NCI-H1417 treated with DMSO at 0.1 percent for 48 hours (cell line): ENCODE measurements at places on chromosomes 3 and 15.

DNA sequence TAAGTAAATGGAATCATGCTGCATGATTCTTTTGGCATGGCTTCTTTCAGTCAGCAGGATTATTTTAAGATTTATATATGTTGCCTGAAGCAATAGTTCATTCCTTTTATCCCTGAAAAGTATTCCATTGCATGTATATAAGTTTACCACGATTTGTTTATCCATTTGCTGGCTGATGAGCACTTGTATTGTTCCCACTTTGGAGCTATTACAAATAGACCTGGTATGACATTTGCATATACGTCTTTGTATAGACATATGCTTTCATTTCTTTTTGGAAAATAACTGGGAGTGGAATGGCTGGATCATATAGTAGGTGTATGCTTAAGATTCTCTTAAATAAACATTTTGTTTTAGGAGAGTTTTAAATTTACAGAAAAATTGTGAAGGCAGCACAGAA, 79.3 kb upstream of the CBLB start:
- no peak for DNase-seq

DNA sequence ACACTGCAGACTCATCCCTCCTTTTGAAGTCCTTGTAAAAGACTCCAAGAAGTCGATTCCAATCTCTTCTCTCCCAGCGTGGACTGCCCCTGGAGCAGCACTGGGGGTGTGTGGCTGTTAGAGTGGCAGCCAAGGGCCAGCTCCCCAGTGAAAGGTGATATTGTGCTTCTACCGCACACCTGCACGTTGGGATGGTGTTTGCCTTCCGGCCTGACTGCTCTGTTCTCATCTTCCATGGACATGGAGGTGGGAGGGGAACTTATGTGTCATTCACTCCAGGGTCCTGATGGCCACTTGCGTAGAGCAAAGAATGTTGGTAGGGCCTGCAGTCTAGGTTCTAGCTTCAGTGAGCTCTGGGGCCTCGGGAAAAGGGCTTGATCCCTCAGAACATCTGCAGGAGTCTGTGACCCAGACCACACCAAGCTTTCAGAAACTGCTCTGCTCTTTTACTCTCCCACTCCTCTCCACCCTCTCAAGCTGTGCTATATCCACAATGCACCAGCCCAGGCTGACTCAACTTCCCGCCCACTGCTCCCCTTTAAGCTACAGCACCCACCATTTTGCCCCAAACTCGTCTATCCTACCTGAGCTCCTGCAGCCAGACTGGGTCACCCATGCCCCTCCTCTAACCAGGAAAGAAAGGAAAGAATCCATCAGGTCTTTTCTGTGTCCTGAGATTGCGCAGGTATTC, 31.3 kb downstream of the LIPC start:
- DNase-seq = no peak

GRCh38 chr3:35184775-35185174, 454.6 kb upstream of the ARPP21 start:
- DNase-seq = no peak

GRCh38 chr15:95503107-95503506, 827.4 kb upstream of the NR2F2 start:
- DNase-seq = no peak

DNA sequence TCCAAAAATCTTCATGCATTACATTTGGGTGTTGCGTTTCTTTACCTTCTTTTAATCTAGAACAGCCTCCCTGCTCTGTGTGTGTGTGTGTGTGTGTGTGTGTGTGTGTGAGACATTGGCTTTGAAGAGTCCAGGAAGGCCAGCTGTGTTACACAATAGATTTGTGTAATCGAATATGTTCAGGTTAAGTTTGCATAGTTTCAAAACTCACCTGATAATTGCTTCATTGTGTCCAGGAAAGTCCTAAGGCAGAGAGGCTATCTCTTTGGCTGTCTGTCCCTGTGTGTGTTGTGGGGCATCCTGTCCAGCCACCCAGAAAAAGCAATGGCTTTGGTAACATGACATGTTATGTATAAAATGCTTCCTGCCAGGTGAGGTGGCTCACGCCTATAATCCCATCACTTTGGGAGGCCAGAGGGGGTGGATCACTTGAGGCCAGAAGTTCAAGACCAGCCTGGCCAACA, 37.5 kb downstream of the ZNF710 start:
- DNase-seq = no peak

GRCh38 chr3:171648069-171648468, 162.2 kb downstream of the PLD1 start:
- no peak for DNase-seq

DNA sequence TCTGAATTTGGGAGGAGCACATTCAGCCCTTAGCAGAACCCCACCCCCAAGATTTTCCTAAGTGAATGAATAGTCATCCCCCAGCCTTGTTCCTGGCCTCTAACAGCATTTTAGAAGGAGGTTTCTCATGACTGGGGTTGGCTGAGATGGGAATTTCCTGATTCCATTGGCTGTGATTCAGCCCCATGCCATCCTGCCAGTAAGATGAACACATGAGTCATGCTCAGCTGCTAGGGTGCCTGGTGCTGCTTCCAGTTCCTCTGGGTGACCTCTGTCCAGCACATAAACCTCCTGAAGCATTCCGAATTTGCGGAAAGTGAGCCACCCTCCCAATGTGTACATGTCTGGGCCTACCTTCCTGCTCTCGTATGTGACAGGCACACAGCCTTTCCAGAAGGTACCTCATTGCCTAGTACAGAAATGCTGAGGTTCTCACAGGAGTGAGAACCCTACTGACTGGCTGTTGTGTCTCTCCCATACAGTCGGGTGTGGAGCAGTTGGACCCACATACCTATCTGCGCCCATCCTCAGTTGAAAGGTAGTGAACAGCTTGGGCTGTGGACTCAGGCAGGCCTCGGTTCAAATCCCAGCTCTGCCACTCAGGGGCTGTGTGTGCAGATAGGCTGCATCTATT, 91.7 kb downstream of the APBA2 start:
- no peak for DNase-seq

DNA sequence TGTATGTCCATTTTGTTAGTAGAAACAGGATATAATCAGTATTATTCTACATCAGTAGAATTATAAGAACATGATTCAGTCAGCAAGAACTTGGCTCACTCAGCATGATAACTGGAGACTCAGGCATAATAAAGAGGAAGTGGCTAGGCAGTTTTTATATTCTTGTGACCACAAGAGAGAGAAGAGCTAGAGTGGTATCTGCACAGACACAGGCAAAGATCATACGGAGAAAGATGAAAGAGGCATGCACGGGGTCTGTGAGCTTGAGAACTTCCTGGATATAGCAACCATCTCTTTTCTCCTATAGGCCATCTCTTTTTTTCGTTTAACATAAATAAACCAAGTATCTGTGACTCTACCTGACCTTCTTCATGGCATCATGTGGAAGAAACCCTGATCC, 46.8 kb downstream of the MYO5A start:
- DNase-seq = no peak

GRCh38 chr3:98734735-98735134, 28.4 kb upstream of the ST3GAL6 start:
- DNase-seq = no peak

- DNase-seq = no peak
Measured at GRCh38 chr3:162722337-162722736, 1225.7 kb downstream of the OTOL1 start.

DNA sequence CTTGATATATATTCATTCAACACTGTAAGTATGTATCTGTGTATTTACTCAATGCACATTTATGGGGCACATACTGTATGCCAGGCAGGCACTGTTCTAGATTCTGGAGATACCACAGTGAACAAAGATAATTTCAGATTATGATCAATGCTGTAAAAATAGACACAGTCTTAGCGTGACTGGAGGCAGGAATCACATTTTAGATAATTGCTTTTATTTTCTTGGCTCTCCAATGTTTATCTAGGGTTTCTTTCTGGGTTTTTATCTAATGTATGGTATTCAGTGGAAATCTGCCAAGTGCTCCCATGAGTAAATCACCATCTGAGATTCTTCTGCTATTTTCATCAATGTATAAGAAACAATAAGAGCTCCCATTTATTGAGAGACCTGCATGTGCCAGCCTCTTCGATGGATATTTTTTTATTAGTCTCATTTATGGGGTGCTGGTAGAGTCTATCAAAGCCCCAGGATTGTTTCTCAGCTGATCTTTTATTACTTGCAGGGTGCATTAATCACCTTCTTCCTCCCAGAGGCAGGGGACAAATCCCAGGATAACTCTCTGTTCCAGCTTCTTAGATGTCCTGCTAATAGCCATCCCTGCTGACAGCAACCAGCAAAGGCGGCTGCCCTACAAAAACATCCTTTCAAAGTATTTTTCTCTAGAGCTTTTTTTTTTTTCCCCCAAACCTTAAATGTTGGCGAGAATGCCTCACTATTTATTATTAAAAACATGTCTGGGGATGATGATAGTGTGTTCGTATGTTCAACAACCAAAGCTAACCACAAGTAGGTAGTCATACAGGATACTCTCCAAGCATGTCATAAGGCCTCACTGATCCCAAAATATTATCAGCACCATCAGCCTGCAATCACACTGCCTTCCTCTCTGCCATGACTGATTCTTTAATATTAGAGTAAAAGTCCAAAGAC, 331.0 kb upstream of the RASGRP1 start:
- DNase-seq = no peak

- no peak for DNase-seq
Measured at GRCh38 chr3:110420158-110420641, 651.4 kb upstream of the NECTIN3 start.

DNA sequence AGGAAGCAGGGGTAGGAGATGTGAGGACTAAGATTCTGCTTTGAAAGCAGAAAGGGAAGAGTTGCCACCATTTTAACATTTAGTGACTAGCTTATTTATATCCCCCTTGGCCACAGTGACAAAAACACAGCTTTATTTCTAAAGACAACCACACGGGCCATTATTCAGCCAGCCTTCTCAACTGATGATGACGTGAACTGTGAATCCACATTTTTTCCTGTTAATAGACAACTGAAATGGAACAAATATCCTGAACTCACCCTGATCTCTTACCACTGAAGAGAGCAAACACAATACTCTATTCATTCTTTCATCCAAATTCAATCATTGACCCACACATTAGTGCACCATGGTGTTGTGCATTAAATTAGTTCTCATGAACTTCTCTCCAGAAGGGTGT, 145.1 kb downstream of the TNIK start:
- no peak for DNase-seq

GRCh38 chr3:141368062-141368924, at the start of gene ZBTB38:
ZBTB38 (plus strand) TSS chr3:141368504; CDS start chr3:141442389, 73,885 bp downstream.
- no peak for DNase-seq

- no peak for DNase-seq
Measured at GRCh38 chr15:59388670-59389069, 16.0 kb upstream of the MYO1E start.

DNA sequence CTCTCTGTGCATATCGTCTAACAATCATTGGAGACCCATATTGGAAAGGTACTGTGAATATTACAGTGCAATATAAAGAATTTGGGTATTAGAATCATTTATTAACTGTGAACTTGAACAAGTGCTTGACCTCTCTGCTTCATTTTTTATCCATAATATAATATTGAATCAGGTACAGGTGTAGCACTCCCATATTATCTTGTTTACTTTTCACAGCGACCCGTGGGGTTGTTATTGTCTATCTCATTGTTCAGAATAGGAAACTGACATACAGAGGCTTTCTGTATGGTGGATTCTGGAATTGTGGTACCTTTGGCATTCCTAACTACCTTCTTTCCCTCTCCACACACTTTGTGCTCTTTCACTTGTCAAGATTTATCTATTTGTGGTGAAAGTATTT, 17.8 kb downstream of the SNRK start:
- DNase-seq = no peak

GRCh38 chr15:33148129-33148751, 46.3 kb downstream of the FMN1 start:
- no peak for DNase-seq

DNA sequence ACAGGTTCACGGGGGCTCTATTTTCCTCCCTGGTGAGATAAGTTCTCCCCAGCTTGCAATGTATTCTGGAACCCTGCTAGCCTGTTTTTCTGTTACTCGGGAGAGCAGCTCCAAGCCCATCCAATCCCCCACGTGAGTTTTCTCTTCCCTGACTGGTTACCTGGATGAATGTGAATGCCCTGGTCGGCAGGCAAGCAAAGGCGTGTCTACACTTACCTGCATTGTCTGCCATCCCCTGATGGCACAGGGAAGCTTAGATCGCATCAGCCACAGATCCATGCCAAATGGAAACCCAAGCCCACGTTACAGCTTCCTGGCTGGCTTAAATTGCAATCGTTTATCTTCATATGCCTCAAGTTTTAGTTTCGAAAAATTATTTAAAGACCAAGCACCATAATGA, 149.9 kb downstream of the FOXP1 start:
- no peak for DNase-seq

- no peak for DNase-seq
Measured at GRCh38 chr3:70582803-70583202, 270.4 kb upstream of the MDFIC2 start.

- no peak for DNase-seq
Measured at GRCh38 chr3:47954567-47954966, 61.6 kb downstream of the MAP4 start.

GRCh38 chr15:95281470-95281869, 1049.0 kb upstream of the NR2F2 start:
- no peak for DNase-seq

GRCh38 chr3:105867712-105868430, 941 bp downstream of the CBLB start:
- no peak for DNase-seq

DNA sequence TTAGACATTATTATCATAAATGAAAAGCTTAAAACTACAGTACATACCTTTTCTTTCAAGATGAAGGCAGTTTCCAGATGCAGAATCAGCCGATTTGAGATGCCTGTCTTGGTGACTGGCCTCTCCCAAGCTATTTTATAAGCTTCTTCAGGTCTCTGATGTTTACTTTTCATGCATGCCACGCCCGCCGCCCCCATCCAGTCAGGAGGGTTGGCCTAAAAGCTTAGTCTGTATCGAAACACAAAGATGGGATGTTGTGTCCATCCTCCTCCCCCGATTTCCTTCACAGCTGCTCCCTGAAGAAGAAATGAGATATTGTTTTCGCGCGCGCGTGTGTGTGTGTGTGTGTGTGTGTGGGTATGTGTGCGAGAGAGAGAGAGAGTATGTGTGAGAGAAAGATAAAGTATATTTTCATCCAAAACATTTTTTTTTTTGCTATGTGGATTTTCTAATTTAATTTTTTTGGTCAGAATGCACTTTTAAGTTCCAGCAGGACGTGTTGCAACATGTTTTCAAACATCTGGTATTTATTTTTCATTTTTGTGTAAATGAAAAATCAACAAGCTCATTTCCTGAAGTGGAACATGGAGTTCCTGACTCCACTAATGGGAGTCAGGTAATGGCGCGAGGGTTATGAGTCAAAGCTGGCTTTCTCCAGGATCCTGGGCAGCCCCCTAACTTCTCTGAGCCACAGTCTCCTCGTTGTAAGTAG, at the start of gene APOD:
Gene APOD, minus strand, starts transcription at position 110 of the 712 bp plus-strand sequence. CDS start 4,479 bp downstream, outside the sequence.
- no peak for DNase-seq
